ENCODE measurements at places on chromosomes 2 and 18.

- DNase-seq = no peak
Measured at GRCh38 chr2:218223046-218223445, 6.1 kb downstream of the ARPC2 start.

DNA sequence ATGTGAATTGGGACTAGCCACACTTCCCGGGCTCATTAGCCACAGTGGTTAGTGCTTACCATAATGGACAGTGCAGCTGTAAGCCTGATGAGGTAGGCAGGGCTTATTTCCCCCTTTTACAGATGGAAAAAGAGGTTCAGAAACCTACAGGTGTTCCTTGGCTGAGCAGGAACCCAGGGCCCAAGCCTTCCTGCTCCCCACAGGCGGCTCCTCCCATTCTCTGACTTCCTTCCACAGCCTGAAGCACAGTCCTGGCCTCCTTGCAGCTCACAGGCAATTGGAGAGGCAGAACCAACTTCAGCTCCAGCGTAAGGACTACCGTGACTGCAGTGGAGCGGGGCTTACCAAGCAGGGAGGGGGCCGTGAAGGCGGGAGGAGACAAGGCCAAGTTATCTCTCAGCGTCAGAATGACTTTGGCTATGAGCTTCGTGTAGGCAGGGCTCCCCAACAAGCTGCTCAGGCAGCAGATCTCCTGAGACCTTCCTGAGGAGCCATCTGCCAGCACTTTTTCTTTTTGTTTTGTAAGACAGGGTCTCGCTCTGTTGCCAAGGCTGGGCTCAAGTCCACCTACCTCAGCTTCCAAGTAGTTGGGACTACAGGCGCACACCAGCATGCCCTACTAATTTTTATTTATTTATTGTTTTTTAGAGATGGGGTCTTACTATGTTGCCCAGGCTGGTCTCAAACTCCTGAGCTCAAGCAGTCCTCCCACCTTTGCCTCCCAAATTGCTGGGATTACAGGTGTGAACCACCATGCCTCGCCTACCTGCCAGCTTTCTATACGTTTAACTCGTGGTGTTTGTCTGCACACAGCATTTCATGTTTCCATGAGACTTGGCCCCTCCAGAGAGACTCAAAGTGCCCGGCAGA lies 34.2 kb upstream of the NT5DC4 start:
- no peak for DNase-seq

GRCh38 chr2:35410431-35411061 lies 945.0 kb upstream of the CRIM1 start:
- DNase-seq = peak; percentile 50

DNA sequence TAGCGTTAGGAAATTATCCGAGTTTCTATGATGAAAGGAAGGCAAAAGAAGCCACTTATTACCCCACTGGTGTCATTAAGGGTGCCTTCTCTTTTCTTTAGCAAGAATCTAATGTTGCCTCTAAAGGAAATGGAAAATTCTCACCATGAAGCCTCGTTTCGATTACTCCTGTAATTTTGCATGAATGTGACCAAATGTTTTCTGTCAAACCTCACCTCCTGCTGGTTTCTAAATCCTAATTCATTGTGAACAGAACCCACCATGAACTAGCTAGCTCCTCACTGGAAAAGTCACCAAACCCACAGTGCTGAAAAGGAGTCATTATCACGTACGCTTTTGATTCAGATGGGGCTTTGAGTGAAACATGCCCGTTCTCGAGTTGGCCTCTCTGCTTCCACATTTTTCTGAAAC lies 119.9 kb downstream of the COPS8 start:
- DNase-seq = no peak

DNA sequence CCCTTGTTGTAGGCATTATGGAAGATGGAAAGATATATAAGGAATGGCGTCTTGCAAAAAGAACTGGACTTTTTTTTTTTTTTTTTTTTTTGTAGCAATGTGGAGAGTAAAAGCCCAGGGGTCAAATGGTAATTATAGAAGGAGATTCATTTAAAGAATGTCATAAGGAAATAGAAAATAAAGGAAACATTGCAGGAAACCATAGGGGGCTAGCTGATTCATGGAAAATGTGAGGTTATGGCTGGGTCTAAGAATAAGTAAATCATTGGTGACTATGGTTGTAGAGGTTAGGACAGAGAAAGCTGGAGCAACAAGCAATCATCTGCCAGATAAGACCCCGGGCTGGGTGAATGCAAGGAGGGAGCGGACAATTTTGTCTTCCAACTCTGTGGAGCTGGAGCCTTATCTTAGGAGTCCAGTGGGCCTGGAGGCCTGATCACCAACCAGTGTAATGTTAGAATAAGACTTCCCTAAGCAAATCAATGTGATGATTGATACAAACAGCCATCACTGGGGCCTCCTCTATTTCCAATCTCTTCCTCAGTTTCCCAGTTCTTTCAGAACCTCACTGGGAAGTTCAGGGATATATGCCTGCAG lies 201.2 kb upstream of the TNP1 start:
- DNase-seq = no peak

DNA sequence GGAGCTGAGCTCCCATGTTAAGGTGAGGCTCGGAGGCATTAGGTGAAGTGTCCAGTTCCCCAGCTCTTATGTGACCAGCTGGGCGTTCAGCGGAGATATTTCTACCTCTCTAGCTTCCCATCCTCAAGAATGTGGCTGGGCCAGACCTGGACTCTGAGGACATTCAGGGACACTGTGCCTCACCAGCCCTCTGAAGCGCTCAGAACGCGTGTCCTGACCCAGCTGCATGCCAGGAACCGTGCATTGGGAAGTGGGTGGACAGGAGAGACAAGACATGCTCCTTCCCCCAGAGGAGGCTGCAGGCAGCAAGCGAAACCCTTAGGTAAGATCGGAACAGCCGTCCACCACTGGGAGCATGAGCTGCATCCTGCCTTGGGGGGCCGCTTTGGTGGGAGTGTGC lies 38.0 kb upstream of the GPAT2 start:
- no peak for DNase-seq

DNA sequence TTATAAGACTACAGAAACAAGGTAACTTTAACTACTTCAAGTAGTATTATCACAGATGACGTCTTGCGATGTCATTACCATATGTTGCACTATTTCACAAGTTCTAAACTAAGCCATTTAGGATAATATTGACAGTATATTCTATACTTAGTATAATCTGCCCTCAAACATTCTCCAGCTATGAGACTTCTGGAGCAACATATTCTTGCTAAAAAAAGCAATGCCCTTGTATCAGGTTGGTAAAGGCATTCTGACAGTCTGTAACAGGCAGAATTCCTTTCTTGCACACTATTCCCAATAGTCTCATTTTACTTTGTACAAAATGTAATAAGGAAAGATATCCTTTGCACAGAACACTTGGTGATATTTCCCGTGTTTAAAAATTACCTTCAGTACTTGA lies 694.8 kb upstream of the PKDCC start:
- no peak for DNase-seq

All from neuronal stem cell (in vitro differentiated cells).